ENCODE measurements at places on chromosomes 3 and 15. TPM values are rescaled to one million over a fixed set of nuclear protein-coding genes. Genes with fewer than 3 reads are reported as not detected.

- H3K27me3 ChIP-seq, result no peaks in the 10 kb centered on the region
- peaks cover 4% of the 10 kb centered on the region for H3K4me1 ChIP-seq
- DNase-seq, result no peak
- H3K27ac ChIP-seq, result no peak overlapping the region
These were observed 33.2 kb downstream of the RAB27A start for GRCh38 chr15:55256281-55257011.

GRCh38 chr3:113261063-113261625 lies 49.8 kb downstream of the BOC start:
- H3K4me1 ChIP-seq, result peaks cover 38% of the 10 kb centered on the region
- H3K36me3 ChIP-seq, result peaks cover 6% of the 10 kb centered on the region
- no peak overlapping the region for H3K27ac ChIP-seq
- no peak overlapping the region for H3K4me3 ChIP-seq
- H3K27me3 ChIP-seq, result peaks cover 4% of the 10 kb centered on the region
- DNase-seq, result no peak

GRCh38 chr3:23071296-23071695 lies 131.8 kb upstream of the UBE2E2 start:
- peaks cover 3% of the 10 kb centered on the region for H3K27me3 ChIP-seq
- H3K36me3 ChIP-seq, result no peaks in the 10 kb centered on the region
- no peak overlapping the region for H3K27ac ChIP-seq
- no peak overlapping the region for H3K4me3 ChIP-seq
- DNase-seq, result no peak
- no peaks in the 10 kb centered on the region for H3K4me1 ChIP-seq

Gene WDR48
- total RNA-seq, result 64.3 TPM

GRCh38 chr3:180040966-180041365 lies 4.2 kb upstream of the PEX5L start:
- DNase-seq, result no peak
- H3K36me3 ChIP-seq, result no peaks in the 10 kb centered on the region
- H3K27me3 ChIP-seq, result peaks cover 4% of the 10 kb centered on the region
- H3K4me1 ChIP-seq, result no peaks in the 10 kb centered on the region
- H3K4me3 ChIP-seq, result no peak overlapping the region

GRCh38 chr15:75152382-75153079 lies 49.2 kb upstream of the C15orf39 start:
- no peaks in the 10 kb centered on the region for H3K4me1 ChIP-seq
- peak overlapping the region; percentile 15 for H3K4me3 ChIP-seq
- H3K27me3 ChIP-seq, result no peaks in the 10 kb centered on the region
- no peak overlapping the region for H3K27ac ChIP-seq
- DNase-seq, result no peak

Data from glutamatergic neuron (in vitro differentiated cells).